ENCODE measurements at places on chromosomes 3 and 15.

DNA sequence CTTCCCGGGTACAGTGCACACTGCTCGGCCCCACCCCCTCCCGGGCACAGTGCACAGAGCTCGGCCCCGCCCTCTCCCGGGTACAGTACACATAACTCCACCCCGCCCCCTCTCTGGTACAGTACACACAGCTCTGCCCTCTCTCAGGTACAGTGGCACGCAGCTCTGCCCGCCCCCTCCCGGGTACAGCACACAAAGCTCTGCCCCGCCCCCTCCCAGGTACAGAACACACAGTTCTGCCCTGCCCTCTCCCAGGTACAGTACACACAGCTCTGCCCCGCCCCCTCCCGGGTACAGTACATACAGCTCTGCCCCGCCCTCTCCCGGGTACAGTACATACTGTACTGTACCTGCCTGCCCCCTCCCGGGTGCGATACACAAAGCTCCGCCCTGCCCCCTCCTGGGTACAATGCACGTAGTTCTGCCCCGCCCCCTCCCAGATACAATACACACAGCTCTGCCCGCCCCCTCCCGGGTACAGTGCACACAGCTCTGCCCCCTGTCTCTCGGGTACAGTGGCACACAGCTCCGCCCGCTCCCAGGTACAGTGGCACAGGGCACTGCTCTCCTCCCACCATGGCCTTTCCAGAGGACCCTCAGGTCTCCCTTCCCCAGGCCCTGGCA is 16.4 kb upstream of the PRR20G start:
- DNase-seq = peak; percentile 54

GRCh38 chr3:45794177-45794560 is 2.2 kb downstream of the SLC6A20 start:
- no peak for DNase-seq

DNA sequence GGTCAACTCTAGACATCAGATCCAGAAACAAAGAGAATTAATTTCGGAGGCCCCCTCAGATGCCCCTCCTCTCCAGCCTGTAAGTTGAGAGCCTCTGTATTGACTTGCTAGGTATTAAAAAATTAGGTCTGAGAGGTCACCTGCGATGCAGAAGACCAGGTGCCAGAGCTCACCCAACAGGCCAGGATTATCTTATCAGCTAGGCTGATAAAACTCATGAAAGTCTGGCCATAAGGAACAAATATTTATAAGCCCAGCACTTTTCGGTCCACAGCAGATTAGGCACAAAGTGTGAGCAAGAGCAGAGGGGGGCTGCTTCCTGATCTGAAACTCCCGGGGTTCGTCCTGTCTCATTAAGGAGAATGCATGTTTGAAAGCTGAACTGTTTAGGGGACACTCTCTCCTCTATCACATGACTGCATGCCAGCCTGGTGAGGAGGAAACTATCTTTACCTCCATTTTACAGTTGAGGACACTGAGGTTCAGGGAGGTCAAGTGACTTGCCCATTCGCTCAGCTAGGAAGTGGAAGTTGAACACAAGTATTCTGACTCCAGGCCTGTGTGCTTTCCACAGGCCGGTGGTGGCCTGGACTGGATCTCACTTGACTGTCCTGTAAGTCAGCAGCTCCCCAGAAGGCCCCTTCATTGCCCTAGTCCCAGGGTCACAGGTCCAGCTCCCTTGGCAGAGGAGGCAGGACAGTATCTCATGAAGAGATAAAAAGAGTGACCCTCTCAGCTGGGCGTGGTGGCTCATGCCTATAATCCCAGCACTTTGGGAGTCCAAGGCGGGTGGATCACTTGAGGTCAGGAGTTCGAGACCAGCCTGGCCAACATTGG is 39.6 kb upstream of the MAGEF1 start:
- DNase-seq = no peak

DNA sequence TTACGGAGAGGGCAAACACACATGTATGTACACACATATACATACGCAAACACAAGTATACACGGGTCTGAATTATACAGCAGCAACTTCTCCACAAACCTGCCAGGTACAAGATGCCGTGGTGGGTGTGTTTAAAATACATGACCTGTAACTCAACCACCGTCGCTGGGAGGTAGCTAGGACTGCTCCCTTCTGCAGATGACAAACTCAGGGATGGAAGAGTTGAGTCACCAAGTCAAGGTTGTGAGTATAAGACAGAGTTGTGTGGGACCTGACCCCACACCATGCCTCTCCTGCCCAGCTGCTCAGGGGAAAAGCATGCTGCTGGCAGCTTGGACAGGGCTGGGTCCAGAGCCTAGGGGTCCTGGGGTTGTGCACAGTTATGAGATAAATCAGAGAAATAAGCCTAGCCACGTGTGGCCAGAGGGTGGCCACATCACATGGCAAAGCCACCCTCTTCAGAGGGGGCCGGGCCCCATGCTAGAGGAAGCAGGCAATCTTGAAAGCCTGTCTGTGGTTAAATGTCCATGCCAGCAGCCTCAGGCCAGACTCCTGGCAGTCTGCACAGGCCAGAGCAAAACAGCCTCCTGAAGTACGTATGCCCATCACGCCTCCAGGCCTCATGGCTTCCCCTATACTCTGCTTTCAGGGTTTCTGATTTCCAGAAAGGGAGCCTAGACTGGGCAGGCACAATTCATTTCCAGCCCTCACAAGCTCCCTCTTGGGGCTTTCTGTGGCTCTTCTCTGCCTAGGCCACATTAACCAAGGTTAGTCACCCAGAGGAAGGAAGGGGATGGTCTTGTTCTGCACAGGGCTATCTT is 107.7 kb upstream of the RPL32 start:
- DNase-seq = no peak

GRCh38 chr15:97981758-97982157 is 21.3 kb downstream of the ARRDC4 start:
- no peak for DNase-seq

DNA sequence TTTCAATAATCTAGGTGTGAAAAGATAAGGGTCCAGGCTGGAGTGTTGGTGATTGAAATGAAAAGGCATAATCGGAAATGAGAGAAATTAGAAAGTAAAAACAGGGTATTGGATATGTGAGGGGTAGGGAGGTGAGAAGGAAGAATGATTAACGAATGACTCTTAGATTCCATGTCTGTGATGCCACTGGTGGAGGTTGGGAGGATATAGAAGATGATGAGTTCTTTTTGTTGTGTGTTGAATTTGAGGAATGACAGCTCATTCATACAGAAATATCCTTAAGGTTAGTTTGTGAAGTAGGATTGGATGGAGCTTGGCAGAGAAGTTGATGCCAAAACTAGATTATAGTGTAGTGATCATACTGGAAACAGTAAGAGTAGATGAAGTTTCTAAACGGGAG is 72.2 kb upstream of the CCNL1 start:
- no peak for DNase-seq

- DNase-seq = no peak
Observed at GRCh38 chr3:183212096-183212495, 41.0 kb upstream of the B3GNT5 start.

GRCh38 chr3:112617285-112617684 is 23.7 kb downstream of the CCDC80 start:
- DNase-seq = no peak

DNA sequence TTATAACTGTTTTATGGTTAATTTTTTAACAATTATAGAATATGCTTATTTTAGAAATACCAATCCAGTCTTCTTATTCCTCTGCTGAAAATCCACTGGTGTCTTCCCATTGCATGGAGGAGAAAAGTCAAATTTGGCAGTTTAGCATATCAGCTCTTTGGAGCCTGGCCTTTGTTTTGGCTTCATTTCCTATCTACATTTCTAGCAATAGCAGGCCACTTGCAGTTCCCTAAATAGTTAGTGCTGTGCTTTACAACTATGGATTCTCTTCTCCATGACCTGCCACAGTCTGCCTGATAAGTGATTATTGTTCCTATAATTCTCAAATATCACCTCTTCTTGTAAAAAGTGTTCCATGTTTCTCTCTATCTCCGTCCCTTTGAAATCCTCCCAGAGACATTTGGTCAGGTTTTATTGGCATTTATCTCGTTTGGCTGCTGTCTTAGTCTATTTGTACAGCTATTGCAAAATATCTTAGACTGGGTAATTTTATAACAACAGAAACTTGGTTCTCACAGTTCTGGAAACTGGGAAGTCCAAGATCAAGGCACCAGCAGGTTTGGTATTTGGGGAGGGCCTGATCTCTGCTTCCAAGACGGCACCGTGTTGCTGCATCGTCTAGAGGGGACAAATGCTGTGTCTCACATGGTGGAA is 8.2 kb upstream of the SEC22A start:
- no peak for DNase-seq

DNA sequence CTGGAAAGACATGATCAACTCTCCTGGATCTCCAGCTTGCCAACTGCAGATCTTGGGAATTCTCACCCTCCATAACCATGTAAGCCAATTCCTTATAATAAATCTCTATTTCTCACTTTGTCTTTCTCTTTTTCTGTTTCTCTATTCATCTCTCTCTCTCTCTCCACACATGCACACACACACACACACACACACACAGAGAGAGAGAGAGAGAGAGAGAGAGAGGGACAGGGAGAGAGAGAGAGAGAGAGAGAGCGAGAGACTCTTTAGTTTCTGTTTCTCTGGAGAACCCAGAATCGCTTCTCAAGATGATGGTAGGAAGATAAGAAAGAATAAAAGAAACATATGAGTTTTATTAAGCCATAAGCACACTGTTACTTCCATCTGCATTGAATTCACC is 111.9 kb downstream of the BCHE start:
- DNase-seq = no peak

- DNase-seq = no peak
Observed at GRCh38 chr3:182268711-182269110, 524.6 kb upstream of the ATP11B start.

GRCh38 chr3:50447290-50447840 is 56.1 kb downstream of the CACNA2D2 start:
- DNase-seq = no peak

DNA sequence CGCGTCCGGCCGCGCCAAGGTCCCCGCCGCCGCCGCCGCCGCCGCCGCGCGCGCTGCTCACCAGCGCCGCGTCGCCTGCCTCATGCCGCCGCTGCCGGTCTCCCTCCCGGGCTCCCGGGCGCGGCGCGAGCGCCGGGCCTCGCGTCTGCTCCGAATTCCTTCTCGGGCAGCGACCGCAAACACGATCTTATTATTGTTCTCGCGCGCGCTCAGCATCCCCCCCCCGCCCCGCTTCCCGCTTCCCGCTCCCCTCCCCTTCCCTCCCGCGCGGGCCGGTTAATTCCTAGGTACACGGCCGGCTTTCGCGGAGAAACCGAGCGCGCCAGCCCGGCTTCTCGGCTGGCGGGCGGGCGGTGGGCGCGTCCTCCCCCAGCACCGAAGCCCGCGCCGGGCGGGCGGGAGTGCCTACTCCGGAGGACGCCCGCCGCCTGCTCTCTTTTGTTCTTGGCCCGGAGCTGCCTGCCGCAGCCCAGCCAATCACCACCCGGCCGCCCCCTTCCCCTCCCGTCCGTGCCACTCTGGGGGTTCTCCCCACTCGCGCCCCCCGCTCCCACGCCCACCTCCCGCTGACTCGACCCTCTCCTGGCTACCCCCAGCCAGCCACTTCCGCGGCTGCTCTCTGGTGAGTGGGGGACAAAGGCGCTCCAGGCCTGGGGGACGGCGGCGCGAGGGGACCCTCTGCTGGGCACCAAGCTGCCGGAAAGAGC is at the start of gene HDGFL3:
TSS of gene HDGFL3 (minus strand) at position 164 of the 707 bp plus-strand sequence. CDS start 409 bp downstream, outside the sequence.
- peak; percentile 44 for DNase-seq

GRCh38 chr3:21694506-21694905 is 56.5 kb downstream of the ZNF385D start:
- no peak for DNase-seq

DNA sequence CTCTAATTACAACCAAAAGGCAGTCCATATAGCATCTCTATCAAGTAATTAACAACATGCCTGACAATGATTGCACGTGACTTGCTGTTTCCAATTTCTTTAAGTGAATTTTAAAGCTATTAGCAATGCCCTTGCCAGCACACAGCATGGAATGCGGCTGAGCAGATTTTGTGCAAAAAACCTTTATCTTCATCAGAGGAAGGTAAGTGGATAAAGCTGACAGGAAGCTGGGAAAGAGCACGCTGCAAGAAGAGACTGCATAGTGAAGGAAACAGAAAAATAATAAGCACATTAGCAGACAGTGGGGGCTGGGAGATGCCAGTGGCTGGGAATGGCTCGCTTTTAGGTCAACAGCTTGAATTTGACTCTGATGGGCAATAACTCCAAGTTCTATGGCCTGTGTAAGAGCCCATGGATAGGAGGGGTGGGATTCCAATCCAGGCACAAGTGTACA is 138.8 kb downstream of the PDZRN3 start:
- no peak for DNase-seq

GRCh38 chr3:7166460-7166859 is 305.5 kb downstream of the GRM7 start:
- DNase-seq = no peak

- no peak for DNase-seq
Observed at GRCh38 chr3:185582236-185582635, 3.9 kb upstream of the SENP2 start.

DNA sequence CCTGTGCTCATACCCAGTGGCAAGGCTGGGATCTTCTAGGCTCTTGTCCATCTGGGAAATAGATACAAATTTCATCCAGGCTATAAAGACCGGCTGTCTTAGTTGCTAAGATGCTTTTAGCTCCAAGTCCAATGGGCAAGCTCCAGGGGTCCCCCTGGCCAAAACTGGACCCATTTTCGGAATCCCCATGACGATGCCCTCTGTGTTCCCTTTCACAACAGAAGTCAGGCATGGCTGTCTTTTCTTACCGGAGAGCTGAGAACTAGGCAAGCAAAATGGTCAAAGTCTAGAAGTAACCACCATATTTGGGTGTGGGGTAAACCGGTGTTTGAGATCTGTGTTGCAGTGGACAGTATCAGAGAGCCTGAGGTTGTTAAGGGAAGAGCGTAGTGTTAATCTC is 1.0 kb downstream of the GLYCTK start:
- no peak for DNase-seq
